ENCODE measurements at places on chromosomes 2 and 18.

- no peak for DNase-seq
Observed at GRCh38 chr18:9740071-9740470, 32.0 kb downstream of the RAB31 start.

GRCh38 chr2:190119257-190119656 is 56.7 kb upstream of the MSTN start:
- peak; percentile 1 for DNase-seq

GRCh38 chr2:208127090-208127489 is 2.5 kb downstream of the CRYGC start:
- DNase-seq = no peak

GRCh38 chr2:118843483-118844132 is 3.8 kb downstream of the EN1 start:
- DNase-seq = no peak
